Substantia nigra (tissue), 51 donors: ENCODE measurements at places on chromosomes 6 and 20.

- no peak for DNase-seq
Measured at GRCh38 chr6:166470029-166470862, 87.5 kb upstream of the MPC1 start.

DNA sequence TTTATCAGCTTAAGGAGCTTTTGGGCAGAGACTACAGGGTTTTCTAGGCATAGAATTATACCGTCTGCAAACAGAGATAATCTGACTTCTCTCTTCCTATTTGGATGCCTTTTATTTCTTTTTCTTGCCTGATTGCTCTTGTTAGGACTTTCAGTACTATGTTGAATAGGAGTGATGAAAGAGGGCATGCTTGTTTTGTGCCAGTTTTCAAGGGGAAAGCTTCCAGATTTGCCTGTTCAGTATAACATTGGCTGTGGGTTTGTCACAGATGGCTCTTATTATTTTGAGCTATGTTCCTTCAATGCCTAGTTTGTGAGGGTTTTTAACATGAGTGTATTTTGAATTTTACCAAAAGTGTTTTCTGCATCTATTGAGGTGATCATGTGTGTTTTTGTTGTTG, 192.8 kb upstream of the PHACTR1 start:
- DNase-seq = no peak

GRCh38 chr20:11979306-11979990, 61.8 kb downstream of the BTBD3 start:
- no peak for DNase-seq

- DNase-seq = no peak
Measured at GRCh38 chr20:11153819-11154218, 480.0 kb upstream of the JAG1 start.

DNA sequence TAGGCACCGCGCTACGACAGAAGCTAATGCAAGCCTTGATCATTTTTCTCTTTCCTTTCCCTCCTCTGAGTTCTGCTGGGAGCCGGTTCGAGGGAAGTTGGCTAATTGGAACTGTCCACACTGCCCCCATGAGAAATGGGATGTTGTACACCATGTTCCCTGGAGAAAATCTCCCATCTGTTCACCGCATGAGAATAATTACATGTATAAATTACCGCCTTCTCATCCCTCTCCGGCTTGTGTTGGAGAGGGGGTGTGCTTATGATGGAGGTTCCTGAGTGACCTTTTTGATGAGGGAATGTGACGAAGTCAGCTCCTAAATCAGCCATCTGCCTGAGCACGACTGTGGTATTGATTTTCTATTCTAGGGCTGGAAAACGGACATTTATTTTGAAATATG, 320.2 kb upstream of the SULF2 start:
- no peak for DNase-seq

DNA sequence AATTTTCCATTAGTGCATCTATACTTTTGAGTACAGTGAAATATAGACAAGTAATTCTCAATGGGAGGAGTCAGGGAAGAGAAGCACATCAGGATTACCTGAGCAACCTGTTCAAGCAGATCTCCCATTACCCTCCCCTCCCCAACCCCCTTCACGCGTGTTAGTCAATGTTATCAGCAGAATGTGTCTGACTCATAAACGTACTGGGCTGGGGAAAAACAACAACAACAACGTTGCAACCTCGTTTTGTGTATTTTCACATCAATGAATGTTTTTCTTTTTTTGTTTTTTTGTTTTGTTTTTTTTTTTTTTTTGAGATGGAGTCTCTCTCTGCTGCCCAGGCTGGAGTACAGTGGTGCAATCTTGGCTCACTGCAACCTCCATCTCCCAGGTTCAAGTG, 287.0 kb upstream of the STXBP5 start:
- no peak for DNase-seq

- DNase-seq = no peak
Measured at GRCh38 chr6:145271040-145271439, 464.3 kb downstream of the EPM2A start.

- DNase-seq = no peak
Measured at GRCh38 chr6:36067374-36068011, 39.9 kb downstream of the MAPK14 start.

GRCh38 chr6:127475135-127475822, 16.1 kb upstream of the KIAA0408 start:
- DNase-seq = no peak

DNA sequence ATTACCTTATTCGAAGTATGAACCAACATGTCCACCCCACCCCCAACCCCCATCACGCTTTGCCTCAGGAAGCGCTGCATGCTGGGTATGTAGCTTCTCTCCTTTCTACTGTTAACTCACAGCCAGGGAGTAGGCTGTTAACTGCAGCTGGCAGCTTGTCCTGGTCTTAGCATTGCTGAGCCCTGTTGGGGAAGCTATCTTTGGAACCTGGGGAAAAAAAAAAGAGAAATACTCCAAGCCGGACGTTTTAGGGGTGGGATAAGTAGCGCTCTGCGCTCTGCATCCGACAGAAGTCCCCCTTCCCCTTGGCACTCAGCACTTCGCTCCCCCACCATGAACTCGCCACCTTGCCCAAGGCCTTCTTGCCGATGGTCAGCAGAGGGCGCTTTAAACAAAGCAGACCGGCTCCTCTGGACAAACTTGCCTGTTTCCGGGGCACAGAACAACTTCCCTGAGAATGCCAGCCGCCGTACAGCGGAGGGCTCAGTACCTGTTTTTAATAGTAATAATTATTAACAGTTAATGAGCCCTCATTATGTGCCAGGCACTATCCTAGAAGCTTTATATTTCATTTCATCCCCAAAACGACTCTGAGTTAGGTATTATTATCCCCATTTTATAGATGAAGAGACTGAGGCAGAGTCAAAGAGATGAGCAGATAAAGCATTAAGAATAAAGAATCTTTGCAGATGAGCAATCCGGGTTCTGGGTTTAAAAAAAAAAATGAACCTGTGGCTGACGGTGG, 35.2 kb upstream of the MDFI start:
- peak; percentile 33 for DNase-seq

DNA sequence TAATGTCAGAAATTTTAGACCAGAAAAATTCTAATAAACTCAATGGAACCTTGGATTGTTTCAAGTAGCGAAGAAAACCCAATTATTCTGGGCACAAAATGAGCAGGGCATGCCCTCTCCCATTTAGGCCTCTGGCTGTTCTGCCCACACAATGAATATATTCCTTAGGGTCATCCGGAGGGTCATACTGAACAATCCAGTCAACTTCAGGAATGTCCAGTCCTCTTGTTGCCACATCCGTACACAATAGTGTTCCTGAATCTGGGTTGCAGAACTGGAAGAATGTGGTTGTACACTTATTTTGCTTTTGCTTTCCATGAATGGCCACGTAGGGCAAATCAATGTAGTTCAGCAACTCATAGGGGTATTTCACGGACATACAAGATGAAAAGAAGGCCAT, 23.4 kb upstream of the RNF144B start:
- DNase-seq = no peak

GRCh38 chr20:58864346-58864745, 11.8 kb downstream of the GNAS start:
- no peak for DNase-seq

DNA sequence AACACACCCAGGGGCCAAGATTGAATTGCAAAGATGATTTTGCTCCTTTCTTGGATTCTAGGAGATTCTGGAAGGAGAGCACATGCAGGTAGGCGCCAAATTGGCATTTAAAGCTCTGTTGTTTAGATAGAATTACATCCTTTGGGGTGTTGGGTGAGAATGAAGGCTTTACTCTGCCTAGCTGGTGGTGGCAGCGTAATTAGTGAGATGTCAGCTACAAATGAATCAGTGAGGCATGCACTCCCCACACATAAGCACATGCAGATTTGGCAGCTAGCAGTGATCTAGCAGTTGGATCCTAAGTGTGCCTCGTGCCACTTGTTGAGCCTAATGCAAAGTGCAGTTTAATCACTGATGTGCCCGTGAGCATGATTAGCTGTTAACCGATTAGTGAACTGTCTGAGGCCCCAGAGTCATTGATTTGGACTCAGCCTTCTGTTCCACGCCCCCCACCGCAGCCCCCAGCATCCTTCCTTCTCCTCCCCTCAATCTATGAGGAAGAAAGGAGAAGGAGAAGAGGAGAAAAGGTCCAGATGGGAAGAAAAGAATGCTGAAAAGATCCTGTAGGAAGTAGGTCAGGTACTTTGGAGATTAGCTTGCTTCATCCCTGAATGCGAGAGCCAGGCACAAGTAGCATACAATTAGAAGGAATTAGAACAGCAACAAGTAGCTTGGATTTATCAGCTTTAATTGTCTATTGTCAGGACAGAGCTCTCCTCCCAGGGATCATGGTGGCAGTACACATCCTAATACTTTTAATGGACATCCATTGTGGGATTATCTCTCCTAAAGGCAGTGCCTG, 6.0 kb upstream of the PRDM1 start:
- no peak for DNase-seq

- no peak for DNase-seq
Measured at GRCh38 chr6:147758303-147758702, 249.8 kb downstream of the SAMD5 start.

- DNase-seq = no peak
Measured at GRCh38 chr6:148761527-148762011, 14.7 kb downstream of the UST start.

DNA sequence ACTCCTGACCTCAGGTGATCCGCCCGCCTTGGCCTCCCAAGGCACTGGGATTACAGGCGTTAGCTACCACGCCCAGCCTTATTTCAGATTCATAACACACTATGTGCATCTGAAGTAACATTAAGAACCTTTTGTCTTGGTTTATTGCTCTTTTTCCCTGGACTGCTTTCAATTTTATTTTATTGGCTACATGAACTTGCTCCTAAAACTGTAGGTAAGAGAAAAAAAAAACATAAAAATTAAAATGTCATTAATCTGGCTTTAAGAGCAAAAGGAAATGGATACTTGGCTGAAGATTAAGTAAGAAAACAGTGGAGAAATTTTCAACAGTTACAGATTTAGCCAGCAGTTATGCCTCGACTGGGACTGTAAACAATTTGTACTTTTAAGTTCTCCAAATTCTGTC, 62.5 kb downstream of the GJA1 start:
- DNase-seq = no peak

GRCh38 chr20:61736751-61737310, 328.9 kb downstream of the TAF4 start:
- DNase-seq = no peak

- DNase-seq = no peak
Measured at GRCh38 chr6:142850679-142851423, 94.1 kb downstream of the HIVEP2 start.

DNA sequence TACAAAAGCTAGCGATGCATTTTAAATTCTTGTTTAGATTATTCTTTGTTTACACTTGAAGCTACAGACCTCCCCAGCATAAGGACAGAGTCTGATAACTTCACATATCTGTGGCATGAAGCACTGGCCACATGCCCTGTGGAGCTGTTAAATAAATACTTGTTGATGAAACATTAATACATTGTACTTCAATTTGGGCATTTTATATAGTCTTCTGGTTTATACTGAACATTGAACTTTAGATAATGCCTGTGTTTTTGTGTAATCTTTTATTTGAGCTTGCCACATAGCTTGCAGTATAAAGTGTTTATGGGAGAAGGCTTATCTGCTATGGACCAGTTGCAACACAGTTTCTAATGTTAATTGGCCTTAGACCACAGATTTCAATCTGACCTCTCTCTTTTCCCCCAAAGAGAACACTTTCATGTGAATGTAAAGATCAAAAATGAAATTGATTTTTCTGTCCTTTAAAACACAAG, 48.2 kb downstream of the FRK start:
- no peak for DNase-seq

DNA sequence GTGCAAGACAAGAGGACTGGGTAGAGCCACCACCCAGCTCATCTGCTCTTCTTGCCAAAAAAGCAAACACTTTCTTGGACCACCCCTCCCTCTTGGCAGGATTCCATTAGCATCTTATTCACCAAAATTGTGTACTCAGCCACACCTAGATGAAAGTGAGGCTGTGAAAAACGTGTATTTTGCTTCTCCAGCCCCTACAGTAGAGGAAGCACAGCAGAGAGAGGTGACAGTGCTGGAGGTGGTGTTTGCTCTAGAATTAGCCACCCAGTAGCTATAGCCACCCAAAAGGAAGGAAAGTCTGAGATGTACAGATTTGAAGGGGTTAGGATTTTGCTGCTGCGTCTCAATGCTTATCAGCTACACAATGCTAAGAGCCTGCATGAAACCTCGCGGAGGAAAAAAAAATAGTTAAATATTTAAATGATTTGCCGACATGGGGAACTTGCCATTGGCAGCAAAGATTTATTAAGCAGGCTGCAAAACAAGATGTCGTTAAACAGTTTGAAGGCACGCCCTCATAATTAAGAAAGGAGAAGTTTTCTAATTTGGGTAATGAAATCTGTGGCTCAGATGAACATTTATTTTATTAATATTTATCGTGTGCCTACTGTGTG, 287.3 kb downstream of the ZNF217 start:
- DNase-seq = no peak

GRCh38 chr6:97689078-97689754, 406.2 kb upstream of the MMS22L start:
- no peak for DNase-seq

DNA sequence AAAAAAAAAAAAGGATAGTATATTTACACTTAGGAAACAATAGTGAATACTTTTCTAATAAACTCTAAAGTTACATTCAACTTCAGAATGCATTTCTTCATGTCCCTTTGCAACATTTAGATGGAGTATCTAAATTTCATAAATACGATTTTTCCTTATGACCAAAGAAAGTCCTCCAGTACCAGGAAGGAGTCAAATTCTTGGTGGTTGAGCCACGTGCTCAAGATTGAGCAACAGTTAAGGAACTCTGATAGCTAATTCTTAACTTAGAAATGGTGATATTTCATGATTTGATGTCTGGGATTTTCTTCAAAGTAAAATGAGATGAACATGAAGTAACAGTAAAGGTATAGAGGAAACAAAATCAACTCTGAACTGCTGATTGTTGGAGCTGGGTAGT, 92.7 kb downstream of the SASH1 start:
- no peak for DNase-seq

- DNase-seq = no peak
Measured at GRCh38 chr6:134351615-134352474, 33.9 kb upstream of the SGK1 start.

DNA sequence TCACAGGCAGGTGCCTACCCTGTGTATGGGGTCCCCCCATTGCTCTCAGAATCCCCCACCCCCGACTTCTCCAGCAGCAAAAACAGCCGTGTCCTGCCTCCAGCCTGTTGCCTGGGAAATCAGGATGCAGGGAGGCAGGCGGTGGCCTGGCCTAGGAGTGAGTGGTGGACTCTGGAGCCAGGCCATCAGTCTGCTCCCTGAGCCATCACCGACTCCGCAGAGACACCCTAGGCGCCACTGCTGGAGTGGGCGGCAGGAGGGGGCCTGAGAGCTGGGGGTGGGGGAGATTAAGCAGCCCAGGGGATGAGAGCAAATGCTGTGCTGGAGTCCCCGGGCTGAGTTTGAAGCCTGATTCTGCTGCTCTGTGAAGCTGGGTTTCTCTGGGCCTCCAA, 93.2 kb downstream of the CD40 start:
- no peak for DNase-seq
